Calu3 (cell line): ENCODE measurements at places on chromosomes 16 and 17. TPM values are rescaled to one million over a fixed set of nuclear protein-coding genes. Genes with fewer than 3 reads are reported as not detected.

Gene PLA2G15
- total RNA-seq: 16.9 and 22.5 TPM in 2 replicates

Gene SULT1A2
- 1.9 and 2.5 TPM in 2 replicates for total RNA-seq

Gene MC1R
- 16.9 and 17.4 TPM in 2 replicates for total RNA-seq

Gene NRN1L
- not detected in 2 replicates for total RNA-seq

Gene GCGR
- total RNA-seq: 0.78 TPM in 1 of 2 replicates, not detected in the other

Gene KRTAP2-2
- not detected in 2 replicates for total RNA-seq

Gene FSCN2
- total RNA-seq: 5.5 and 7.0 TPM in 2 replicates

Gene TUBG2
- 23.6 and 26.1 TPM in 2 replicates for total RNA-seq

Gene IL21R
- not detected in 2 replicates for total RNA-seq

Gene PLEKHG4
- total RNA-seq: 5.5 and 9.2 TPM in 2 replicates

Gene KRT28
- total RNA-seq: not detected in 2 replicates

Gene KLHL10
- total RNA-seq: not detected in 2 replicates

Gene SLC16A6
- 0.12 and 0.19 TPM in 2 replicates for total RNA-seq

Gene CPNE7
- 31.3 and 48.2 TPM in 2 replicates for total RNA-seq

GRCh38 chr17:36088670-36089338, 1.1 kb downstream of the CCL3 start:
- no peak for DNase-seq

- DNase-seq: no peak
These were observed 1.7 kb upstream of the BCAS3 start for GRCh38 chr17:60675997-60676396.

- DNase-seq: no peak
These were observed 1046.9 kb upstream of the EEF2KMT start for GRCh38 chr16:6144463-6144862.

DNA sequence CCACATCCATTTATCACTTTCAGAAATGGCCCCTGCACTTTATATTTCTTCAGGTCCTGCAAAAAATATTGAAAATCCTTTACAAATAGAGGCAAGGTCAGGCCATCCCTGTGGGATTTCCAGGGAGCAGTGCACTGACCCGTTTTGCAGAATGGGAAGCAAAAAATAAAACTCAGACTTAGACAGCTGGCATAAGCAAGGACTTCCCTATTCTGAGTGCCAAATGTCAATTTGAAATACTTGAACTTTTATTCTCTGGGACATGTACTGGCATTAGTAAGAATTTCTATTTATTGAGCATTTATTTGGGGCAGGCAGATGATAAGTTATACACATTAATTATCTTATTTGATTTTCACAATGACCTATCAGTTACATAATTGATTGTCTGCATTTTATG, 32.4 kb downstream of the PRKCB start:
- DNase-seq: no peak

GRCh38 chr16:26087091-26087490, 395.3 kb downstream of the HS3ST4 start:
- no peak for DNase-seq

GRCh38 chr17:50218771-50219315, 17.4 kb upstream of the COL1A1 start:
- peak; percentile 73 for DNase-seq

GRCh38 chr17:35448214-35448898, at the start of gene SLFN13:
TSS of gene SLFN13 (minus strand) at chr17:35448766. CDS start at chr17:35445680, 3,086 bp downstream.
- peak; percentile 79 for DNase-seq

GRCh38 chr17:1644493-1645206, 882 bp downstream of the SCARF1 start:
- DNase-seq: no peak

DNA sequence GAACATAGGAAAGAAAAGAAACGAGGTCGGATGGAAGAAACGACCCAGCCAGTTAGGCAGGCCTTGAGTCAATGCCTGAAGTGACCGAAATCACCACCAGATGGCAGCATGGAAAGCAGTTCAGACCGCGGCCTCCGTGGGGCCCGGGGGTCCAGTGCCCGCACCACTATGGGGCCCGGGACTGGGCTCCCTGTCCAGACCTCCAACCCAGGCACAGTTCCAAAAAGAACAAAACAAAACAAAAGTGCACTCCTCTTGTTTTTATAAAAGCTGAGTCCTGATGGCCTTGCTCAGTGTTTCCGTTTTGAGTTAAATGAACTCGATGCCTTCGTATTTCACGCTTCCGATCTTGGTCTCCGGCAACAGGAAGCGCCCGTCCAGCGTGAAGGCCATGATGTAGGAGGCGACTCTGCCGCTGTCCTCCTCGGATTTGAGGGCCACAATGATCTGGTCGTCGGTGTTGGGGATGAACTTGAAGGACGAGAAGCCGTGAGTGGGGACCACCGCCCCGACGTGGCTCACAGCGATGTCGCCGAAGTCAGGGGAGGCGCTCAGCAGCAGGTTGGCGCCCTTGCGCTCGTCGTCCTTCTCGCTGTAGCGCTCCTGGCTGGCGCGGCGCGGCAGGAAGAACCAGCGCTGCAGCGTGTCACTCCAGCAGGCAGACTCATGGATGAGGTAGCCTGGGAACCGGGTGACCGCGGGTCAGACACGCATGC, 13.7 kb upstream of the LGALS3BP start:
- DNase-seq: peak; percentile 64

GRCh38 chr17:8087075-8087951, at the start of gene ALOX12B:
TSS of gene ALOX12B (minus strand) at chr17:8087716. CDS start at chr17:8087442, 274 bp downstream.
- DNase-seq: no peak

DNA sequence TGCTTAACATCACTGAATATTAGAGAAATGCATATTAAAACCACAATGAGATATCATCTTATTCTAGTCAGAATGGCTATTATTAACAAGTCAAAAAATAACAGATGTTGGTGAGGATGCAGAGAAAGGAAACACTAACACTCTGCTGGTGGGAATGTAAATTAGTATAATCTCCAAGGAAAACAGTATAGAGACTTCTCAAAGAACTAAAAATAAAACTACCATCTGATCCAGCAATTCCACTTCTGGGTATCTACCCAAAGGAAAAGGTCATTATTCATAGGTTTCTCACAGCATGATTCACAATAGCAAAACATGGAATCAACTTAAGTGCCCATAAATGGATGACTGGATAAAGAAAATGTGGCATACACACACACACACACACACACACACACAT, 166.4 kb downstream of the CEP112 start:
- no peak for DNase-seq

DNA sequence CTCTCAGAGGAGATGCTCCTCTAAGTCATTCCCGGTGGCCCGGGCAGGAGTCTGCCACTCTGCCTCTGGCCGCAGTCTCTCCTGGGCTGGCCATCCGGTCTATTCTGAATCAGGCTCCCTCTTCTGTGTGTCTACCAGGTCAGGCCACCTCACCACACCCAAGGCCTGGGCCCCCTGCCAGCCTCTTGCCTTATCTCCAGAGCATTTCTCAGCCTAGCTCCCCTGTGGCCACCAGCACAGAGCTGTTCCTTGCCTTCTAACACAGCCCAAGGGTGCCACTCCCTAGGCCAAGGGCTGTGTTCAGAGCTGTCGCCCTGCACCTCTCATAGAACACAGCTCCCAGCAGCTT, 55.3 kb downstream of the MYO18A start:
- peak; percentile 84 for DNase-seq

- peak; percentile 100 for DNase-seq
These were observed 9.2 kb downstream of the RARA start for GRCh38 chr17:40317880-40318829.

- DNase-seq: no peak
These were observed 10.2 kb downstream of the MARCHF10 start for GRCh38 chr17:62797959-62798358.

DNA sequence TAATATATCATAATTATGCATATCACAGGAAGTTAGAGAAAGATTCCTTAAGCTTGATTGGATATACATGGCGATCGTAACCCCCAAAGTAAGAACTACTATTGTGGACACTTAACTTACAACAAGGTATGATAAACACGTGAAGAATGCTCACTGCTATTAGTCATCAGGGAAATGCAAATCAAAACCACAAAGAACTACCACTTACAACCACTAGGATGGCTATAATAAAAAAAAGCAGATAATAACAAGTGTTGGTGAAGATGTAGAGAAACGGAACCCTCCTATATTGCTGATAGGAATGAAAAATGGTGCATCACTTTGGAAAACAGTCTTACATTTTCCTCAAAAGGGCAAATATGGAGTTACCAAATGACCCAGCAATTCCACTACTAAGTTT, 265.9 kb downstream of the SLC39A11 start:
- DNase-seq: no peak

GRCh38 chr16:1612320-1613111, at the start of gene CRAMP1:
TSS of gene CRAMP1 (plus strand) at chr16:1612360. CDS start at chr16:1614640, 2,280 bp downstream.
- DNase-seq: peak; percentile 26

GRCh38 chr17:74393346-74393942, 26.1 kb downstream of the GPR142 start:
- DNase-seq: no peak

DNA sequence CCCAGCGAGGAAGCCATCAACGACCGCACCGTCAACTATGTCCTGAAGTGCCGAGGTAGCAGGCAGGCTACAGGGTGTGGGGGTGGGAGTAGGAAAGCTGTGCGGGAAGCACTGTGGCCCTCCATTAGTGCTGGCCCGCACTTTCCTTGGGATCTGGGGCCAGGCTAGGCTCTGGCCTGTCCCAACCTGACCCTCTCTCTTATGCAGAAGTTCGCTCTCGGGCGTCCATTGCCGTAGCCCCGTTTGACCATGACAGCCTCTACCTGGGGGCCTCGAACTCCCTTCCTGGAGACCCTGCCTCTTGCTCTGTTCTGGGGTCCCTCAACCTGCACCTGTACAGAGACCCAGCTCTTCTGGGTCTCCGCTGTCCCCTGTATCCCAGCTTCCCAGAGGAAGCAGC, 8.6 kb downstream of the PLEKHG4 start:
- no peak for DNase-seq

- no peak for DNase-seq
These were observed 84.0 kb upstream of the CACNG5 start for GRCh38 chr17:66750781-66751543.

- DNase-seq: no peak
These were observed 2.3 kb upstream of the PYDC1 start for GRCh38 chr16:31219154-31219741.

DNA sequence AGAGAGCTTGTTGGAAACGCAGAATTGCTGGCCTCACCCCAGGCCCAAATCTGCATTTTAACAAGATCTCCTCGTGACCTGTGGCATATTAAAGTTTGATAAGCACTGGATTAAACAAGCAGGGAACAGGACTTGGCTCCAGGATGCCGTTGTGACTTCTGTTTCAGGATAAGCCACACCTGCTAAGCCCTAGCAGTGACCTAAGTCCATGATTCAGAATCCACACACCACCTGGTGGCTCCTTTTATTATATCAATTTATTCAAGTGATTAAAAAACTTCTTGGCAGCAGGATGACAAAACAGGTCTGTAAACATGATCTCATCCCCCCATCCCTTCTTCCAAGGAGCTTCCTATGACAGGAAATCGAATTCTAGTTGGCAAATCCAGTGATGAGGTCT, 9.1 kb downstream of the NAGPA start:
- peak; percentile 51 for DNase-seq

DNA sequence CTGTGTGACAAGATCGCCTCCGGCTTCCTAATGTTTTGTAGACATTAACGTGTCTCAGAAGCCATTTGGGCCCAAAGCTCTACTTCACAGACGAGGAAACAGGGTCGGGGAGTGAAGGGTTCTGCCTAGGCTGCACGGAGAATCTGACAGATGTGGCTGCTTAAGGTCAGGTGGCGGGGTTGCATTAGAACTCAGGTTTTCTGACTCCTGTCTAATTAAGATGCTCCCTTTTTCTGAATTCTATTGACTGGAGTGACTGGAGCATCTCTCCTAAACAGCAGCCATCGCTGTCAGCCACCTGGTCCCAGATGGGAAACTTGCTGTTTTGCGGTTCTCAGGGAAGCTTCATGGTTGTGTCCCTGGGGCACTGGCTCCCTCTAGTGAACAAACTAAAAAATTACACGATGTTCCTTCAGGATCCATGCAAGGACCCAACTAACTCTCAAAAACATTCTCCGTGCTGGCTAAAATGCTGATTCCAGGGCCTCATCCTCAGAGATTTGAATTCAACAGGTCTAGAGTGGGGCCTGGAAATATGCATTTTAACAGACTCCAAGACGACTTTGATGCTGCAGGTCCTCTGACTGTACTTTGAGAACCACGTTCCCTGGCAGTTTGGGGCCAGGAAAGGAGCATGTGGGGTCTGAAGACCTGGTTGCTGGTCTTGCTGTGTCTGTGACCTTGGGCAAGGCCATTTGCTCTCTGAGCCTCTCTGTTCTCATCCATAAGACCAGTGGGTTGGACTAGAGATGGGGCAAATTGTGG, 117.4 kb downstream of the IRF8 start:
- peak; percentile 60 for DNase-seq

DNA sequence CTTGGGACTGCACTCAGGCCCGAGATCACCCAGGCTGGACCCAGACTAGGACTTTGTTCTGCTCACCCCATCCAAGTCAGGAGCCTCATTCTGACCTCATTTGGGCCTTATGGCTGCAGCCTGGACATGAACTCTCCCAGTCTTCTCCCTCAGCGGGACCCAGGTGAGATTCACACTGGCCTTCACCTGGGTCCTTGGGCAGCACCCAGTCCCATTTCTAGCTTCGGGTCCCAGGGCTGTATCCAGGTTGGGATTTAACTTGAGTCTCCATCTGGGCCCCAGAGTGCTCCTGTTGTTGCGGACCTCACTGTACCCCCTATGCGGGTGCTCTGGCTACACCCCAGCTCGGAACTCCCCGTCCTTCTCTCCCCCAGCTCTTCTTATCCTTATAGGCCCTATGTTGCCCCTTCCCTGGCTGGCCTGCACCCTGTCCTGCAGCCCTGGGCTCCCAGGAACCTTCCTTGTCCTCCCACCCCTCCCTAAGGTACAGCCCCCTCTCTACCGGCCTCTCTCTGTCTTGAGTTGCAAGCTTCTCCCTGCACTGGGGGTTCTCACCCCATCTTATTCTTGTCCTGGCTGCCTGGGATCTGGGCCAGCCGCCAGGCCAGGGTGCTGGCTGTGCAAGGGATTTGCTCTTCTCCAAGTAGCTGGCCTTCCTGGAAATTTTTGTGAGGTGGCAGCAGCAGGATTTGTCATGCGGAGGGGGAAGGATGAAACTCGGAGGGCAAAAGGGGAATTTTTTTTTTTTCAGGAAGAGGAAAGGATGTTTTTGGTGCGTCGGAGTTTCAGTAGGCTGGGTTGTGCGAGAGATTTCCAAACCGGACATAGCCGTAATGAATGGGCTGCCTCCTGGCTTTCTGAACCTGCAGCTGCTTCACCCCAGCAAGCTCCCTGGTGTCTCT, 904 bp downstream of the MAP2K3 start:
- DNase-seq: no peak

GRCh38 chr17:2928294-2928890, 132.2 kb downstream of the RAP1GAP2 start:
- no peak for DNase-seq

DNA sequence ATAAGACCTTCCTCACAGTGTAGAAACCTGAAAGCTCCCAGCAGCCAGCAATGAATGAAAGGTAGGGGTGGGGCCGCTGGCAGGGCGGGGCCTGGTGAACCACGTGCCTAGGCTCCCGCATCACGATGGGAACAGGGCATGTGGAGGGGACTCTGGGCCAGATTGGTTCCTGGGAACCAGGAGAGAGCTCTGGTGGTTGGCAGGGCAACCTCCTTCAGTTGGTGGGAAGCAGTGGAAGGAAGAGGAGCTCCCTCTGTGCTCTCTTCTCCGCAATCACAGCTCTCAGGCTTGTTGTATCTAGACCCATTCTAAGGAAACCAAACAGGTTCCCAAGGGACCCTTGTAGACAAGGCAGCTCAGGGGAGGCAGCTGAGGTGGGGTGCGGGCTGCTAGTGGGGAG, 10.5 kb downstream of the GGA2 start:
- no peak for DNase-seq

GRCh38 chr16:73026754-73027684, 20.9 kb downstream of the ZFHX3 start:
- DNase-seq: no peak
